ENCODE measurements at places on chromosomes 5 and 9.

GRCh38 chr5:119512277-119512676 is 60.0 kb downstream of the HSD17B4 start:
- DNase-seq = no peak

- peak; percentile 52 for DNase-seq
These were observed 20.5 kb upstream of the PSD2 start for GRCh38 chr5:139774980-139775661.

GRCh38 chr5:171808951-171809350 is 23.3 kb downstream of the SMIM23 start:
- no peak for DNase-seq

DNA sequence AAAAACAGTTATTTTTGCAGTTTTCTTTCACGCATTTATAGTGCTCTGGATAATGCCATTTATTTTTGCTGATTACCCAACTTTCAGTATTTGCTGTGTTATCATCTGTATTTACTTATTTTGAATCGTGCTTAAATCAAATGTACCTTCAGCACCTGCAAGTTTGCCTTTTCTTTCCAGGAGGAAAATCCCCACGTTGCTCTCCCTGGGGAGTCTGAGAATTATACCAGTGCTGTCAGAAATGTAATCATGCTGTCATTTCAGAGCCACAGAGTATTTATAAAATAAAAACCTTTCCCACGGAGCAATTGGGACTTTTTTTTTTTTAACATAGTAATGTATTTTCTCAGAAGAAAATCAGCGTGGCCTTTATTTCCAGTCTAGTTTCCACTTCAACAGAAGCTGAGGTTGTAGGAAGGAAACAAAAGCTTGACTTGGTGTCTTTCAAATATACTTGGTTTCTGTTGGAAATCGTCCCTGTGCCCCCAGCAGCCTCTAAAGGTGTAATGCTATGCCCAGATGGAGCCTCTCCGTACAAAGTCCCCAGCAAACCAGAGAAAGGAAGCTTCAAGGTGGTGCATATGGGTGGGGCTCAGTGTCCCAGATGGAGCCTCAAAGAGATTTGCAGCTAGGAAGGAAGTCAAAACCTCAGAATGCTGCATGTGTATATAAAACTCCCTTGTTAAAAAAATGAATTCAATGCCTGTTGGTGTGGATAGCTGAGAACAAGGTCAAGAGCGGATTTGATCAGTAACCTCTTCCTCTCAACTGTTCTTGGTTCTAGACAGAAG is 2.1 kb downstream of the GPR150 start:
- no peak for DNase-seq

DNA sequence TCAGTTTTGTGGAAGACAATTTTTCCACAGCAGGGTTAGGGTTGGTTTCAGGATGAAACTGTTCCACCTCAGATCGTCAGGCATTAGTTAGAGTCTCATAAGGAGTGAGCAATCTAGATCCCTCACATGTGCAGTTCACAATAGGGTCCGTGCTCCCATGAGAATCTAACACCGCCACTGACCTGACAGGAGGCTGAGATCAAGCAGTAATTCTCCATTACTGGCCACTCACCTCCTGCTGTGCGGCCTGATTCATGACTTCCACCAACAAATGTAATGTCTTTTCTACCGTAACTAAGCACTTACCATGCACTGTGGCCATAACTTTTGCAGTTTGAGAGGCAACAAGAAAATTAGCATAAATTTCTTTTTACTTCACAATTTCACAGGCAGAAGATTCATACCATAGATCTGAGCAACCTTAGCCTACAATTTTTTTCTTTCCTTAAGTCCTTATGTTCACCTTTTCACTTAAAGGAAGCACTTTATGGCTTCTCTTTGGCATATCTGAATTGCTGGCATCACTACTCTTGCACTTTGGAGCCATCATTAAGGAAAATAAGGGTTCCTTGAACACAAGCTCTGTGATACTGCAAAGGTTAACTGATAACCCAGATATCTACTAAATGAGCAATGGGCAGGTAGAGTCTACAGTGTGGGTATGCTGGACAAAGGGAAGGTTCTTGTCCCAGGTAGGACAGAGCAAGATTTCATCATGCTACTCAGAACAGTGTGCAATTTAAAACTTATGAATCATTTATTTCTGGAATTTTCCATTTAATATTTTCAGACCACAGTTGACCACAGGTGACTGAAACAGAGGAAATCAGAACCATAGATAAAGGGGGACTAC is 83.0 kb upstream of the IFNK start:
- no peak for DNase-seq

GRCh38 chr9:86279839-86280238 is 2.5 kb downstream of the ISCA1 start:
- no peak for DNase-seq

DNA sequence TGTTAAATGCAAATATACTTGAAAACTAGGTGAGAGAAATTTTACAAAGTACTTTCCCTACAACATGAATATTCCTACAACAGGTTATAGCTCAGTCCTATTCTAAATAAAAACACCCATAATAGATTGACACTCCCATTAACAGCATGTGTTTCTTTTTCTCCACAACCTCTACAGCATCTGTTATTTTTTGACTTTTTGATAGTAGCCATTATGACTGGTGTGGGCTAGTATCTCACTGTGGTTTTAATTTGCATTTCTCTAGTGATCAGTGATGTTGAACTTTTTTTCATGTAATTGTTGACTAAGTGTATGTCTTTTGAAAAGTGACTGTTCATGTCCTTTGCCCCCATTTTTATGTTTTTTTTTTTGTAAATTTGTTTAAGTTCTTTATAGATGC is 1506.1 kb upstream of the CDH9 start:
- no peak for DNase-seq

DNA sequence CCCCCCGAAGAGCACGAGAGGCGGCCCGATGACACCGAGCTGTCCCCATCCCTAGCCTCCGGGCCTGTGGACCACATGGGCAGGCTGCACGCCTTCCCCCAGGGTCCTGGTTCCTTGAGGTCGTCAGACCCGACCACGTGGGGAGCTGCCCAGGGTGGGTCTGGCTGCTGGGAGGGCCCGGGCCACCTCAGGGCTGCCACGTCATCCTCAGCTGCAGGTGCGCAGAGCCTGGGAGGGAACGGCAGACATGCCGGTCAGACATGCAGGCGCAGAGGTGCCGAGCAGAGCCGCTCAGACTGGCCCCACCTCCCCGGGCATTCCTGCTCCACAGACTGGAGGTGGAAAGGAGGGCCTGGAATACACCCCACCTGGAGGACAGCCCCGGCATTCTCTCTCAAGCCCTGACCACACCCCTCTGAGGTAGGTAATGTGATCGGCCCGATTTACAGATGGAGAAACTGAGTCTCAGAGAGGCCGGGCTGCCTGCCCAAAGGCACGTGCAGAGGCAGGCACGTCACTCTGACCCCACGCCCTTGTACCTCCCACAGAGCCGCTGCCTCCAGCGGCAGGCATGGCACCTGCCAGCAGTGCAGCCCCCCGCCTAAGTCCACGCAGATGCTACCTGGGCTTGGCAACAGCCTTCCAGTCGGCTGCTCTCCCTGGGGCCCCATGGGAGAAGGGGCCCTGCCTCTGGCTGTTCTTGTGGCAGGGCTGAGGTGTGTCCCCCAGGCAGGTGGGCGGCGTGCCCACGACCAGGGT is 649 bp downstream of the CCDC187 start:
- no peak for DNase-seq

DNA sequence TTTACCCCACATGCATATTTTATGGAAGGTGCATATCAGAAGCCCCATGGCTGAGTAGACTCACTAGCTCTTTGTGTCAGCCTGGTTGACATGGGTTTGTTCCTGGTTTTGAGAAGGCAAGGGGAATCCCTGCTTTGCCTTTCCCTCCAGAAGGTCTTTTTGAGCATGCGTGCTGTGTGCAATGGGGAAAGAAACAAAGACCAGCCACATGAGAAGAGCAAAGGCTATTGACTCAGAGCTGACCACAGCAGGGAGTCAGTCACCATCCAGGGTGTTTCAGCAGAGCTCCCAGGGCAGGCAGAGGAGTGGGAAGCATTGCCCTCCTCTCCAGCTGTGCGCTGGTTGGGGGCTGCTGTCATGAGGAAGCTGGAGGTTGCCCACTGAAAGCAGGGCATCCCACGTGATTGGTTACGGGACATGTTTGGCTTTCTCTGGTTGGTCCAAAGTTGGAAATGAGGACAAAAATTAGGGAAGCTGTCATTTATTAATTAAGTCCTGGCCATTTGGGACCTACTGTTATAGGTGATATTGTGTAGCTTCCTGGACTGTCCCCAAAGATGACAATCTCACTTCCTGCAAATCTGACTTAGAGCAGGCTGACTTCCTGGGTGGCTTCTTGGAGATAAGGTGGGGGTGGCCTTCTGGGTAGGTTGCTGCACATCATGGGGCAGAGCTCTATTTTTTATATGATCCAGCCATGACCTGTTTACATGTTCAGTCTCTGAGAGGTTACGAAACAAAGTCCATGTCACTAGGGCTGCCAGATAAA is 48.9 kb upstream of the TDRD7 start:
- DNase-seq = no peak

DNA sequence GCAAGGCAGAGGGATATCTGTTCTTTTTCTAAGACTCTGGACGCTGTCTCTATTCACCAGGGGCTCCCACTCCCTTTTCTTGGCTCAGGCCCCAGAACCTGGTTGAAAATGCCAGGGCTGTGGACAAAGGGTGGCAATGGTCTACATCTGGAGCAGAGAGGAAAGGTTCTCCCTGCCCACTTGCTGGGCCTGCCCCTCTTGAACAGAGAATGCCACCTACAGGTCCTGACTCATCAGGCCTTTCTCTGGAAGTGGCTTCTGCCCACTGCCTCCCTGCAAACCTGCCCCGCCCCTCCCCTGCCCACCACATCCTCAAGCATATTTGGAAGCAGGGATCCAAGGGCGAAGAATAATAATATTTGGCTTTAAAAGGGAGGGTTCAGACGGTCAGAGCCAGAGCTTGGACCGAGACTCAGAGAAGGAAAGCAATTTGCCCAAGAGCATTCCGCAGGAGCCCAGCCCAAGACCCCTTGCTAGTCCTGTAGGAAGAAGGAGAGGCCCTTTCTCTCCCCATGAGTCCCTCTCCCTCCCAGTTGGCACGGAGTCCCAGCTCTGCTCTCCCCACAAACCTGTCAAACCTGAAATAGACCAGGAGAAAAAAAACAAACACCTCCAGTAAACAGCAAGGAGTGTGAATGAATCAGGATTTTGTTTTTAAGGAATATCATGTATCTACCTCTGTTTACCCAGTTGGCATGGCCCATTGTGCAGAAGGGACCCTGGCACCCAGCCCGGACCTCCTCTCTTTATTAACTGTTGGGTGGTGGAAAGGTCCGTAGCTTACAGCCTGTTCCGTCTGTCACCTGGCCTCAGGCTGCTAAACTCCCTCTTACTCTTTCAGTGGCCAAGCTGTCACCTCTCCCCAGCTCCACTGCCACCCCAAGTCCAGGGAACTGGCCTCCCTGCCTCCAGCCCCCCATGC is 37.7 kb upstream of the STXBP1 start:
- no peak for DNase-seq

GRCh38 chr9:133141833-133142595 is 21.0 kb upstream of the RALGDS start:
- DNase-seq = peak; percentile 63

- DNase-seq = no peak
These were observed 9.5 kb downstream of the TRIM41 start for GRCh38 chr5:181232593-181232992.

GRCh38 chr9:75996726-75997125 is 106.3 kb downstream of the PCSK5 start:
- no peak for DNase-seq

- DNase-seq = no peak
These were observed 37.4 kb upstream of the RUSC2 start for GRCh38 chr9:35452481-35452880.

GRCh38 chr9:78443946-78444345 is 147.0 kb downstream of the PSAT1 start:
- no peak for DNase-seq

GRCh38 chr5:81154725-81155124 is 78.4 kb upstream of the CKMT2 start:
- DNase-seq = no peak

DNA sequence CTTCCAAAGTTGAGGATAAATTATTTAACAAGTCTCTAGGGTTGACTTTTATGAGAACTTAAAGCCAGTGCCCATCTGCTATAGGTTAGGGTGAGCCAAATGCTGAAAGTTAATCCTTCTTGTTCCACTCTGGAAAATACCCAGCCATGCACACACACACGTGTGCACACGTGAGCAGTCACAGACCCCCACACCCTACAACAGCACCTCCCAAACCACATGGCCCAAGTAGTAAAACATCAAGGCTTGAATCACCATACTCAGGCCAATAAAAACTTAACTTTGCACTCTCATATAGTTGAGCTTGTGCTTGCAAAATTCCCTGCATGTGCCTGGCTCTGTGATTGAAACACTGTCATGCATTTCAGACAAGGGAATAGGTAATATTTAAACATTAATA is 467.6 kb downstream of the ARHGEF28 start:
- no peak for DNase-seq

DNA sequence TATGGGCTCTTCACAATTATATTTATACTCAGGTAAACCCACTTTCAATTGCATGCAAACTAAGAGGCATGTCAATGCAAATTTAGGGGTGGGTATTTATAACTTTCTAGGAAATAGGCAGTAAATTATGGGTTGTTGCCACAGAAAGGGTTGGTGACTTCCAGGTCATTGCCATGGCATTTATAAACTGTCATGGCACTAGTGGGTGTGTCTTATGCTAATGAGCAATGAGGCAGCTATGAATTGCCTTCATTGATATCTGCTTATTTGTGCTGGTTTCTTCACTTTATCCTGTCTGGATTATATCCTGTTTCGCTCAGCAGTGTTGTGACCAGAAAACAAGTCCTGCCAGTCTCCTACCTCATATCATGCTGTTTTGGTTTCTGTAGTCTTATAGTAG is 597.3 kb upstream of the DAB2 start:
- no peak for DNase-seq

- DNase-seq = no peak
These were observed 52.3 kb downstream of the VAV2 start for GRCh38 chr9:133939845-133940244.

DNA sequence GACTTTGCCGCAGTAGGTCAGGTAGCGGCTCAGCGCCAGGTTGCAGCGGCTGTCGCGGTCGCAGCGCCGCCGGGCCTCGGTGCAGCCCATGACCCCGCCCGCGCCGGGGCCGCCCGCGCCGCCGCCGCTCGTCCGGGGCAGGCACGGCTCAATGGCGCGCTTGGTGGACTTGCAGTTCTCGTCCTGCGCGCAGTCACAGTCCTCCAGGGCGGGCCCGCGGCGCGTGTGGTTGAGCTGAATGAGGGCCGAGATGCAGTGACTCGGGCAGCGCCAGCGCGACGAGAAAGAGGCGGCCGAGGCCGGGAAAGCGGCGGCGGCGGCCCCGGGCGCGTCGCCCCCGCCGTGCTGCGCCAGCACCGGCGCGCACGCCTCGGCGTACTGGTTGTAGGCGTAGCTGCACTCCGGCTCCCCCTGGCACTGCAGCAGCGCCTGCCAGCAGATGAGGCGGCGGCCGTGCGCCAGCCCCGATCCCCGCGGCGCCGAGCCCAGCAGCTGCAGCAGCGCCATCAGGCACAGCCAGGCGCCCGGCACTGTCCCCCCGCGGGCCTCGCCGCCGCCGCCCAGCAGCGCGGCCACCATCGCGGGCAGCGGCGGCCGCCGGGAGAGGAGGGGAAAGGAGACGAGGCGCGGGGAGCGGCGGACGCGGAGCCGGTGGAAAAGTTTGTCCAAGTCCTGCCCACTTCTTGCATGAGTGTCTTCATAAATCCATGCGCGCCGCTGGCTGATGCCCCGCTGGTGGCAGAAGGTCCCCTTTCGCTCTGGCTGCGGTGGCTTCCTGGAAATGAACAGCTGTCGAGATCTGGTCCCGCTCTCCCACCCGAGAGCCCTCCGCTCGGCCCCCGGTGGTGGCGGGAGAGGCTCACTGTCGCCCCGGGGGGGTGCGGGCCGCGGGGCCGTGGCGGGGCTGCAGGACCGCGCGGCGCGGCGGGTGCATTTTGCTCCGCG is 833 bp downstream of the GAS1 start:
- peak; percentile 57 for DNase-seq

All from activated gamma-delta T cell (primary cell).